Activated CD4-positive, alpha-beta T cell treated with anti-CD3 and anti-CD28 coated beads for 24 hours (primary cell): ENCODE measurements at places on chromosomes 2 and 18.

DNA sequence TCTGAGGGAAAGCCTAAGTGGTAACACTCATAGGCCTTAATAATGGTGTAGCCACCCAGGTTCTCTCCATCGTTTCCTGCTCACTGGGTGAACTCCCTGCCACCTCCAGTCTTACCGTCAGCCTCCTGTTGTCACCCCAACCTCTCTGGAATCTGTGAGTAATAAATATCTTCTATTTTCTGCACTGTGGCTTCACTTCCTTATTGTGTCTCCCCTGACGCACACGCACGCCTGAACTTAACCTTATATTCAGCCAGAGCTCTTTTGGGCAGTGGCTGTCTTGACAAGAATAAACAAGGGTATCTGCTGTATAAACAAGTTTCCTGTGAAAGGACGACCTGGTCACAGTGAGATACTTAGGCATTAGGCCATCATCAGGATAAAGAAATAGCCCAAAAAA lies 467.2 kb downstream of the SPAG16 start:
- no peak for DNase-seq

- DNase-seq = no peak
Measured at GRCh38 chr2:27174638-27175037, 25.8 kb downstream of the TCF23 start.

GRCh38 chr2:128036748-128037607 lies 9.1 kb upstream of the SAP130 start:
- DNase-seq = no peak

GRCh38 chr2:68762665-68763064 lies 28.1 kb downstream of the ARHGAP25 start:
- DNase-seq = no peak

- DNase-seq = no peak
Measured at GRCh38 chr2:105032476-105032875, 5.4 kb upstream of the MRPS9 start.

- no peak for DNase-seq
Measured at GRCh38 chr2:190576573-190576972, 42.1 kb upstream of the NEMP2 start.

DNA sequence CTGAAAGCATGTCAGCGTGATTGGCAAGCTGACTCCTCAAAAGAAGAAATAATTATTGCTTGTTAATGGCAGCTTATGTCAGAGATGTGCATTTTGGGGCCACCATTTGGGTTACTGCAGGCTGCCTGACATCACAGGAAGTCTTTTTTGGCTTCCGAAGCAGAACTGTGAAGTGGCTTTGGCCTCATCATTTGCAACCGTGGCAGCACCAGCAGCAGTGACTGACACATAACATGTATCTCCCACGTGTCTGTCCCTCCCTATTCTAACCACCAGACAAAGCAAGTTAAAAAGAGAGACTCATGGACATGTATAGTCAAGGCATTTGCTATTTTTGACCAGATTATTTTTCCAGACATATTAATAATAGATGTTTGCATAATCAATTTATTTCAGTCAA lies 488.7 kb upstream of the ACVR2A start:
- DNase-seq = no peak

- no peak for DNase-seq
Measured at GRCh38 chr2:143948710-143949109, 571.2 kb downstream of the ZEB2 start.

GRCh38 chr2:193276069-193276468 lies 1081.3 kb upstream of the TMEFF2 start:
- DNase-seq = no peak

DNA sequence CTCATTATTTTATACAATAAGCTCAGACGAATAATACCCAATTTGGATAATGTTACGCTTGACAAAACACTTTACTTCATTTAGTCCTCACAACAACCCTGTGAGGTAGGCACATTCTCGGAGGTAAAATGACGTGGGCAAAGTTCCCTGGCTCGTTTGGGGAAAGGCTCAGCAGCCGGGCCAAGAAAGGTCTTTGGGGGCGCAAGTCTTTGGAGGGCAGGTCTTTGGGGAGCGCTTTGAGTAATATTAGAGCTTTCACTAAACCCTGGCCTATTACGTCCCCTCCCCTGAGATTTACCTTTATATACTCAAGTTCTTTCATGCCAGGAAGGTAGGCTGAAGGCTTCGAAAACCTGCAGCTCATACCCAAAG lies 427 bp downstream of the RBKS start:
- DNase-seq = no peak

GRCh38 chr2:70627211-70627898 lies 73.7 kb upstream of the TGFA start:
- DNase-seq = no peak

DNA sequence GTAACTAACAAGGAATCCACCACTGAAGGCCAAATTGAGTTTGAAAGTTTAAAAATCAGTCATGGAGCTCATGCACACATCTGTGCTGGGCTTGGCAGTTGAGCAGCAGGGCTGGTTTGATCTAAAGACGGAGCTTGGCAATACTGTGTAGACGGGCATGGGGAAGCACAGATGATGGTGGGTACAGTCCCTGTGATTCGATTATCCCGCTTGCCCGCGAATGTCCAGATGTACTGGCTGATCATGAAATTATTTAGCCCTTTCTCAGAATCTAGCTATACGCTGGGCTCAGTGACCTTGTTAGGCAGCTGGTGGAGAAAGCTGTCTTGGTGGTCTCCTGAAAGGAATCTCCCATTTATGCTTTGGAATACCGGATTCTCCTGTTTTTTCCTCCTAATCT lies 74.8 kb upstream of the SOX11 start:
- DNase-seq = no peak

GRCh38 chr2:102342888-102343287 lies 12.7 kb upstream of the IL18R1 start:
- DNase-seq = no peak

- no peak for DNase-seq
Measured at GRCh38 chr2:54384301-54385203, 71.6 kb upstream of the SPTBN1 start.

DNA sequence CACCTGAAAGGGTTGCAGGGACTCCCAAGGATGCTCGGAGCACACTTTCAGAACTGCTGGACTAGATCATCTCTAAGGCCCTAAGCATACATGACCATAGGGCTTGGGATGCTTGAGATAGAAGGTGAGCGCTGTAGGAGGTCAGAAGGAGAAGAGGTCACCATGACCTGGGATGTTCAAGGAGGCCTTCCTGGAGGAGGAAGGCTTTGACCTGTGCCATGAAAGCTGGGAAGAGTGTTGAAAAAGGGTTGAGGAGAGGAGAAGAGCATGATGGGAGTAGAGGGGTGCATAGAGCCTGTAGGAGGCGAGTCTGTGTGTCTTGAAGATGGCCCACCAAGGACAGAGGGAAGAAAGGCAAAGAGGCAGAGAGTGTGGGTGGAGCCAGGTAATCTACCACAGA lies 222.4 kb downstream of the LOXHD1 start:
- DNase-seq = no peak

DNA sequence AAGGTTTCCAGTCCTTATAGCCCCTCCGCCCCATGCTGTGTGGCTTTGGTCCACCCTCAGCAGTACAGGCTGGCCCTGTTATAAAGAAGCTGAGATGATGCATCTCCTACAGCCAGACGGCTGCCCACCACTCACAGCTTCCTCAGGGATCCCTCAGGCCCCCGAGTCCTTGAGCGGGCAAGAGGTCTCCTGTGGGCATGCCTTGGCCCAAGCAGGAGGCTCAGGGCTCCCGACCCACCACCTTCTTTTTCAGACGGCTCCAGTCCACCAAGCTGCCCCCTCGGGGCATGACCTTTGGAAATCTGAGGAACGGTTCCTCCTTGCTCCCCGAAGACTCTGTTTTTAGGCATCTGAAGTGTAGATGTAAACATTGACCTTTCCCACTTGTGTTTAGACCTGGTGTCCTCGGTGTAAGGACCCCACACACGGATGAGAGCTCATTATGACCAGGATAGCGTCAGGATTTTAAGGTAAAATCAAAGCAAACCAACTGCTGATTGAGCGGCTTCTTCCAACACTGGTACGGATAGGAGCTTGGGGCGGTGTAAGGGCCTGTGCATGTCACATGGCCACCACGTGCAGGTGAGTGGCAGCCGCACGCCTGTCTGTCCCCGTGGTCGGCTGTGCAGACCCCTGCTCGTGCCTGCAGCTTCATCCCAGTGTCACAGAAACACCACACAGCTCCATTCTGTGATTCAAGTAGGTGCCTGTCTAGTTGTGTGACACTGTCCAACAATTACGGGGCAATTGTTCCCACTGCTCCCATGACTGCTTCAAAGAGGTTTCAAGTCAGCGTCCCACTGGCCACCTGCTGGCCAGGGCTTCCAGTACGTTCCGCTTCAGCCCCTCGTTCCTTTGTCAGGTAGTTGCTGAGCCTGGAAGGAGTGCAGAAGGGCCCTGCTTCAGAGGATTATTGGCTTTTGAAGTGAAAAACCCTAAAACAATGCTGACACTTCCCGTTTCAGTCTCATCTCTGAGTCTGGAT lies 74.7 kb downstream of the NDUFA10 start:
- no peak for DNase-seq

GRCh38 chr2:239825705-239825979 lies 199.5 kb downstream of the NDUFA10 start:
- no peak for DNase-seq

DNA sequence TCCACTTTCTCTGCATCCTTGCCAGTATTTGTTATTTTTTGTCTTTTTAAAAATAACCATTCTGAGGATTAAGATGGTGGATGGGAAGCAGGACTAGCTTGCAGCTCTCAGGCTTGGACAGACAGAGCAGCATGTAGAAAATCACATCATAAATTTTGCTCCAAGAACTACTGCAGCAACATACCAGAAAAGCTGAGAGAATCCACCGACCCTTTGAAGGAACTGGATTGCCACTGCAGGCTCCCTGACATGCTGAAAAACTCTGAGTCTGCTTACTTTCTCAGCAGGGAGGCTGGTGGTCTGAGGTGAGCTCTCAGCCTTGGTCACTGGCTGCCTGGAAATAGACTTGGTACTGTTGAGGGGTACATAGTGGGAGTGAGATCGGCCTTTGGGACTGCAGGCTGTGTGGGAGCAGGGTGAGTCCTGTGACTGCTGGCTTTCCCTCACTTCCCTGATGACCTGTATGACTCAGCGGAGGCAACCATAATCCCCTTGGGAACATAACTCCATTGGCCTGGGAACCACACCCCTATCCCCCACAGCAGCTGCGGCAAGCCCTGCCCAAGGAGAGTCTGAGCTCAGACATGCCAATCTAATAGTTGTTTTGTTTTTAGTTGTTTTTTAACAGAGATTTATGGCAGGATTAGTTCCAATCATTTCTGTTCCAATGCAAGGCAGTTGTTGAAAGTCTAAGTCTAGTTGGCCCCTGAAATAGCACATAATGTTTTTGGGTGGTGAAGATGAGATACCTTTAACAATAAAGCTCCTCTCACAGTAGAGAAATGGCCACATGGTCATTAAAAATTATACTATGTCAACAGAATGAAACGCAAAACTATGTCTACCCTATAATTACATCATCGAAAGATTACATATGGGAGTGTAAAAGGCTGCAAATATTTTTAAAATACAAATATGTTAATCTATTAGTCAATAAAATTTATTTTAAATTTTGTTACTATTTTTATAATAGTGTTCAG lies 414.2 kb upstream of the CHAC2 start:
- DNase-seq = no peak

DNA sequence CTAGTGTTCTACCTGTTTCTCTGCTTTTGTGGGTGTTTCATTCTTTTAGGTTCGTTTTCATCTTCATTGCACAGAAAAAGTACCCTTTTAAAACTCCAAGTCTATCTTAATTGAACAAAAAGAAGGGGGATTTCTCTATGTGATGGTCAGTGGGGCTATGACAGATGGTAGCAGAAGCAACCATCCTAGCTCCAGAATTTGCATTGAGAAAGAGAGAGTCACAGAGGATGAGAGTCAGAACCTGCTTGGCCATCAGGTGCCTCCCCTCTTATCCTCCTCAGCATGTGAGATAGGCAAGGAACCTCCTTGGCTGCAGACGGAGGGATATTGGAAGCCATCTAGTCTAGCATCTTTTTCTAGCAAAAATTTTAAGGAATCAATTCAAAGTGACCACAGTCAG lies 398.0 kb upstream of the DCC start:
- no peak for DNase-seq

DNA sequence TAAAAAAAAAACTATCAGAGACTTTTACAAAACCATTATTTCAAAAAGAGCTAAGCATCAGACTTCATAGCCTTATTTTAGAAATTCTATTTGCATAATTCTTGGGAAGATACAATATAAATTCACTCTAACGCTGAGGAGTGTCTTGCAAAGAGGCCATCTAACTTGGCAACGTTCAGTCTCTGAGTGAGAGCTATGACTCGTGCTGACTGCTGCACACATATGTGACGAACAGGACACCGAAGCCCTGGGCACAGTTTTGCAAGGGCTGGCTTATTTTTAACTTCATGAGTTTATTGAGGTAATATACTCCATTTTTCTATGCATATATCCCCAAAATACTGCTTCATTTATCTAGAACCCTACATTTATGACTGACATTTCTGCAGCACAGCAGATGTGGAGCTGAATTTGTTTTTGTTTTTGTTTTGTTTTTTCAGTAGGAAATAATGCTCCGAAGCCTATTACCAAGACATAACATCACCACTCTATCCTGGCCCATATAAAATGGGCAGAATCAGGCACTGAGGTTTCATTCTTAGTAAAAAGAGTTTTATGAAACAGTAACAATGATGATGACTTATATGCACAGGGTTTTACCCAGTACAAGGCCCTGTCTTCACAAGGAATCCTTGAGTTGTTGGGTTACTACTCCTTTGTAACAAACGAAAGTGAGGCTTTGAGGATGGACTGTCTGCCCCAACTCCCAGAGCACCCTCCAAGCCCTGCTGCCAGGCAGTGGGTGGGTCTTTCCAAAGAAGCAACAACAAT lies 68.3 kb downstream of the CRACDL start:
- no peak for DNase-seq

DNA sequence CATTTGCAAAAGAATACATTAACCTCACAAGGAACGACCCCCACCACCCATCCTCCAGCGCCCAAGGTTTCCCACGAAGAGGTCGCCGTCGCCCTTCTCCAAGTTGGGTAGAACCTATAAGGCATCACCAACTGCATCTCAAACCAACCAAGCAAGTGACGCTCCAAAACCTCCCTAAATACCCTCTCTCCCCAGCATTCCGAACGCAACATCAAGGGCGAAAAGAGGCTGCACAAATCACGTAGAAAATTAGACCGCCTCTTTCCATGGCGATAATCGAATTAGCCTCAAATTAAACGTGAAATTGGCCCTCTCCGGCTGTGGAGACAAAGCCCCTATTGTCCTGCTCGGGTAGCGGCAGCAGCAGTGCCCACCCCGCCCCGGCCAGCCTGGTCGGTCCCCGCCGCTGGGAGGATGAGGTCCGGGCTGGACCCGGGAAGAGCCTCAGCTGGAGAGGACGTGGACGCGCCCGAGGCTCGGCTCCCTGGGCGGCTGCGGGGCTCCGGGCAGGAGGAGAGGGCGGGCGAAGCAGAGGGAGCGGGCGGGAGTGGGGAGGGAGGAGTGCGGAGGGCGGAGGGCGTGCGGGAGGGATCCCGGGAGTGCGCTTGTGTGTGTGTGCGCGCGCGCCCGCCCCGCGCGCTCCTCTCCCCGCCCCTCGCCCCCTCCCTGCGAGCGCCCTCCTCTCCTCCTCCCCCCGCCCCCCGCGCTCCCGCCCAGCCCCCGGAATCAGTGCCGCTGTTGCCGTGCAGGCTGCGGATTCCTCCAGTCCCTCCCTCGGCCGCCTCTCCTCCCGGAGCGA lies at the start of gene SPTBN1:
TSS of gene SPTBN1 (plus strand) at position 765 of the 799 bp plus-strand sequence. CDS start 70,092 bp downstream, outside the sequence.
- no peak for DNase-seq

- DNase-seq = no peak
Measured at GRCh38 chr2:116491292-116491691, 1323.2 kb upstream of the DDX18 start.
